Heart right ventricle (tissue), 16 donors: ENCODE measurements at places on chromosomes 2 and 18.

- no peak for DNase-seq
- no peaks in the 10 kb centered on the region for H3K4me1 ChIP-seq
- H3K36me3 ChIP-seq = no peaks in the 10 kb centered on the region
- H3K27ac ChIP-seq = no peak overlapping the region
- H3K27me3 ChIP-seq = no peaks in the 10 kb centered on the region
Measured at GRCh38 chr18:78561757-78562510, 417.7 kb upstream of the SALL3 start.

DNA sequence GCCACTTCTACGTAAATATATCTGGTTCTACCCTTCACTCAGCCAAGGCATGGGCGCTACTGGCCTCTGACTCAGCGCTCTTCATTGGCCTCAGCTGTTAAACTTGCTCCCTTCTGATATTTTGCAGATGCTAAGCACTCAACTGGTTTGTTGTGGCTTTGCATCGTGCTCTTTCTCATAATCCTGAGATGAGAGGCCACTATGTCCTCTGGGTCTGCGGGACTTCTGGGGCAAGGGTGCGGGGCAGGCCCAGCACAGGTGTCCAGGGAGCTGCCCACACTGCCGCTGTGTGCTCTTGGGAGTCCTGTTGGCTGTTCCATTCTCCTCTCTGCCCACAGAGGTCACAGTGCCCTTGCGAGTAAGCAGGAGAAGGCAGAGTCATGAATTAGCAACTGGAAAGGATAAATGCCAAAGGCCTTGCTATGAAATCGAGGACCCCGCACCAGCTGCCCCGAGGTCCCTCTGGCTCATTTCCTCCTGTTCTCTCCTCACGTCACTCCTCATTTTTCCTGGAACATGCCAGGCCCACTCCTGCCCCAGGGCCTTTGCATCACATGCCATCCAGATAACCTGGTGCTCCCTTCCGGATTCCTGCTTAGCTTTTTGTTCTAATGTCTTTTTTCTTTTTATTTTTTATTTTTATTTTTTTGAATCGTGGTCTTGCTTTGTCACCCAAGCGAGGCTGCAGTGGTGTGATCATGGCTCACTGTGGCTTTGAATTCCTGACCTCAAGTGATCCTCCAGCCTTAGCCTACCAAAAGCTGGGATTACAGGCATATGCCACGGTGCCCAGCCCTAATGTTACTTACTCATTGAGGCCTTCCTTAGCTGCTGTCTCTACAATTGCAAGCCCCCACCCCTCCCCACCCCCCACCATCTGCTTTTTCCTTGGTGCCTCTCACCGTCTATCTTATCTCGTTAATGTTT is 34.9 kb upstream of the MAT2A start:
- H3K27me3 ChIP-seq = no peaks in the 10 kb centered on the region
- peaks cover 76% of the 10 kb centered on the region for H3K4me1 ChIP-seq
- no peak for DNase-seq
- peak overlapping the region; percentile 34 for H3K27ac ChIP-seq
- no peaks in the 10 kb centered on the region for H3K36me3 ChIP-seq
- H3K4me3 ChIP-seq = no peak overlapping the region

GRCh38 chr2:232053777-232054176 is 92.3 kb downstream of the DIS3L2 start:
- no peak overlapping the region for H3K27ac ChIP-seq
- DNase-seq = no peak
- no peaks in the 10 kb centered on the region for H3K27me3 ChIP-seq
- H3K36me3 ChIP-seq = no peaks in the 10 kb centered on the region
- no peaks in the 10 kb centered on the region for H3K4me1 ChIP-seq

DNA sequence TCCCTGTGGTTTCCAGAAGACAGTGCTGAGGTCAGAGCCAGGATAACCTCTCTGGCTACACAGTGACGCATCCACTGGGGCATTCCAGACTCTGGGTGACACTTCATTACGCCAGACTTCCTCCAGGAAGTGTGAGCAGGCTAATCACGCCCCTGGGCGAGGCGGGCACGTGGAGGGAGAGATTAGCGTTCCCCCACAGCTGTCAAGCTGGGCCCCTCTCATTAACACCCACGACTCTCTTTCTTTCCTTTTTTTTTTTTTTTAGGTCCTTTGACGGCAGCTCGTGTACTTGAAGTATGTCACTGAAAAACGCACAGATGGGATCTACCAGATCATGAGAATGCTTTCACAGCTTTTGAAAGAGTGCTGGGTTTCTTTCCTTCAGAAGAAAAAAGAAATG is 274.6 kb downstream of the AFF3 start:
- H3K4me1 ChIP-seq = peaks cover 10% of the 10 kb centered on the region
- no peak overlapping the region for H3K4me3 ChIP-seq
- H3K27me3 ChIP-seq = no peaks in the 10 kb centered on the region
- no peak overlapping the region for H3K27ac ChIP-seq
- DNase-seq = no peak
- no peaks in the 10 kb centered on the region for H3K36me3 ChIP-seq
